Naive thymus-derived CD8-positive, alpha-beta T cell (primary cell): ENCODE measurements at places on chromosomes 5 and 9.

- DNase-seq, result no peak
Measured at GRCh38 chr5:171617817-171618591, 167.6 kb upstream of the SMIM23 start.

- DNase-seq, result no peak
Measured at GRCh38 chr9:105116052-105116868, 128.2 kb upstream of the SLC44A1 start.

- no peak for DNase-seq
Measured at GRCh38 chr5:158431369-158432029, 572.6 kb upstream of the CLINT1 start.

- DNase-seq, result no peak
Measured at GRCh38 chr9:69918322-69918721, 97.7 kb downstream of the CFAP95 start.

DNA sequence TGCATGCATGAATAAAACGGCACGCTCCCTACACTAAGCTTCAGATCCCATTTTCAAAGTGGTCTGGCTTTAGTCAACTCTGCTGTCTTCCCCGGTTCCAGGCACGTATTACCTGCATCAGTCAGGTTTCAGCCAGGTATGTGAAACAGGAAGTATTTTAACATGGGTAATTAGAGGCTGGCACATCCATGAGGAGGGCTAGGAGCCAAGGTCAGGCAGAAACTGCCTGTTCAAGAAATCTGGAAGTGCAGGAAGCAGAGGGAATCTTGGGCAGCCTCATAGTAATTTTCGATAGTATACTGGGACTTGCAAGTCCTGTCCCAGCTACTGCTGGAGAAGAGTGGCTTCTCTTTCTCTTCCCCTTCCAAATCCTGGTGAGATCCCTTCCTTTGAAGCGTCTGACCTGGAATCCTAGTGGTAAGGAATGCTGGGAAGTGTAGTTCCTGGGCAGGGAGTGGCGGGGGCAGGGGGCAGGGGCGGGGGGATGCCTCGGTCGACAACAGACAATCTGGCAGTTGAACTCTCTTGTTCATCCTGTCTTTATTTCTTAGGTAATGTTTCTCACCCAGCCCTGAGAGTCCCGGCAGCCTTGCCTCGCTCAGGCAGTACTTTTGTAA is 403.1 kb downstream of the TLE4 start:
- DNase-seq, result no peak
